ENCODE measurements at places on chromosomes 3 and 15.

DNA sequence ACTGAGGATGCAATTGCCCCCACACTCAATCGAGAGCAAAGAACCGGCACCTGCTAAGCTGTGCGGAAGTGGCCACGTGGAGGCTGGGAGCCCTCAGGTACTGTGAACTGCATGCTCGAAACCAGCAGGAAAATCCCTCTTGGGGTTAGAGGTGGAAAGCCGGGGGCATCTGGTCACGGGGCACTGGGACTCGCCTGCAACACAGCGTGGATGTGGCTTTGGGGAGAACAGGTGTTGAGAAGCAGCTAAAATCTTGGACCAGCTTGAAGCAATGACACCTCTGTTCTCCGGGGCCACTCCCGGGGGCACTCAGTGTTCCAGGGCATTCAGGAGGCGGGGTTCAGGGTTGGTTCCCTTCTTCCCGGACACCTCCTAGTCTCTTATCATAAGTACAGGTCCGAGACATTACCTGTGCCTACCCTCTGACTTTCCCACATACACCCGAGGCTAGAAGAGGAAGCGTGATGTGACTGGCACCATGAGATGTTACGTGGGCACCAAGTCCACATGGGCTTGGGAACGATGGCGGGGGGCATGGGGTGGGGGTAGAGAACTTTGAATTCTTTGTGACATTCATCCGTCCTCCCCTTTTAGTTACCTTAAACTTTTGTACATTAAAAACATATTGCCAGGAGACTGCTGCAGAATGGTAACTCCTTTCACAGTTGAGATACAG, 172.0 kb downstream of the ADAMTS17 start:
- DNase-seq = no peak

- no peak for DNase-seq
Measured at GRCh38 chr15:57949374-57949943, 116.1 kb downstream of the ALDH1A2 start.

GRCh38 chr3:143755978-143756377, 92.3 kb downstream of the SLC9A9 start:
- DNase-seq = no peak

- no peak for DNase-seq
Measured at GRCh38 chr15:74525309-74525708, 15.7 kb upstream of the ARID3B start.

DNA sequence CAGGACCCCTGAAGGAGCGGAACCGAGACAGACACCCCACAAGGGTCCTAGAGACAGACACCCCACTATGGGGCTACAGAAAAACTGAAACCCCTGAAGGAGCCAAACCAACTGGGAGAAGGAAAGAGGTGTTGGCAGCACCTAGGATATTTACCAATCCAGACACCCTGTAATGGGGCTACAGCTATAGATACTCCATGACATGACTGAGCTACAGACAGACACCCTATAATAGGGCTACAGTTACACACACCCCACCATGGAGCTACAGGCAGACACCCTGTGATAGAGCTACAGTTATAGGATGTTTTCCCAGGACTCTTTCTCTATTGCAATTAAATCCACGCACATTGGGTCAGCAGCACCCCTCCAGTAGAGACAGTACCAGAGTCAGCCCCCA, 22.6 kb upstream of the ADGRG7 start:
- DNase-seq = no peak

DNA sequence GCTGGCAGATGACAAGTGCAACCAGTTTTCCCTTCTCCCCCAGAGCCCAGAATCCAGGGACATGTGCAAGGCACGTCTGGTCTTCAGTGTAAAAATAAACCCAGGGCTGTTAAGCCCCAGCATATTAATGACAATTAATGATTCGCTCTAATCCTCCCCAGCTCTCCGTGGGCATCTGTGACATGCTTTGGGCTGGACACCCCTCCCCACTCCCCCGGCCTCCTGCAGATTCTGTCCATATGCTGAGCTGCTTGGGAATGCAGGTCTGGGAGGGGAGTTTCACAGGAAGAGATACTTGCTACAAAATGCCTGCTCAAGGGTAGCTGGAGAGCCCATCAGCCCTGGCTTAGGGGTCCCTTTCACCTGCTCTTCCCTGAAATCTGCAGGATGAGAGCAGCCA, 43.0 kb upstream of the NTRK3 start:
- DNase-seq = no peak

- no peak for DNase-seq
Measured at GRCh38 chr15:58401991-58402649, 29.7 kb upstream of the LIPC start.

DNA sequence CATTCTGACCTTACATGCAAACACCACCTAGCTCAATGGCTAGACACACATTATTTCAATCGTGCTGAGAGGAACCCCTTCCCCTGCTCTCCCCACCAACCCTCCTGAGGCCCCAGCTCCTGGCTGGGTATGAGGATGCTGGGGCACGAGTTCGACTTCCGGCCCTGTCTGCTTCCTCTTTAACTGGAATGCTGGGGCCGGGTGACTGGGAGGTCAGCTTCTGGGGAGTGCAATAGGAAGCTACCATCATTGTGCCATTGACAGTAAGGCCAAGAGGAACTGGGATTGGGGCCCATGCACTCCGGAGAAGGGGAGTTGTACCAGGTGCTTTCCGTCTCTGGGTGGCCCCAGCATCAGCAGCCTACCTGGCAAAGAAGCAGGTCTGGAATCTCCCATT, 15.6 kb upstream of the TLE3 start:
- DNase-seq = no peak

DNA sequence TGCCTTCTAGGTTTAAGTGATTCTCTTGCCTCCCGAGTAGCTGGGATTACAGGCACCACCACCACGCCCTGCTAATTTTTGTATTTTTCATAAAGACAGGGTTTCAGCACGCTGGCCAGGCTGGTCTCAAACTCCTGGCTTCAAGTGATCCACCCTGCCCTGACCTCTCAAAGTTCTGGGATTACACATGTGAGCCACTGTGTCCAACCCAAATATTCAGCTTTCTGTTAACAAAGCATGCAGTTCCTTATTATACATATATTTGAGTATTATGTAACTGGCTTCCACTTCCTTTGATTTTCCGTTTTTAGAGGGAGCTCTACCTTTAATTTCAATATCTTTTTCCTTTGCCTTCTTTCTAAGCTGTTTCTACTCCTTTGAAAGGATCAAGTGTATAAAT, 26.1 kb downstream of the TSC22D2 start:
- no peak for DNase-seq

GRCh38 chr3:58452176-58452575, 18.5 kb upstream of the PDHB start:
- DNase-seq = no peak

- DNase-seq = no peak
Measured at GRCh38 chr3:167305340-167305890, 74.7 kb downstream of the ZBBX start.

GRCh38 chr15:70493376-70493775, 270.0 kb downstream of the UACA start:
- no peak for DNase-seq

DNA sequence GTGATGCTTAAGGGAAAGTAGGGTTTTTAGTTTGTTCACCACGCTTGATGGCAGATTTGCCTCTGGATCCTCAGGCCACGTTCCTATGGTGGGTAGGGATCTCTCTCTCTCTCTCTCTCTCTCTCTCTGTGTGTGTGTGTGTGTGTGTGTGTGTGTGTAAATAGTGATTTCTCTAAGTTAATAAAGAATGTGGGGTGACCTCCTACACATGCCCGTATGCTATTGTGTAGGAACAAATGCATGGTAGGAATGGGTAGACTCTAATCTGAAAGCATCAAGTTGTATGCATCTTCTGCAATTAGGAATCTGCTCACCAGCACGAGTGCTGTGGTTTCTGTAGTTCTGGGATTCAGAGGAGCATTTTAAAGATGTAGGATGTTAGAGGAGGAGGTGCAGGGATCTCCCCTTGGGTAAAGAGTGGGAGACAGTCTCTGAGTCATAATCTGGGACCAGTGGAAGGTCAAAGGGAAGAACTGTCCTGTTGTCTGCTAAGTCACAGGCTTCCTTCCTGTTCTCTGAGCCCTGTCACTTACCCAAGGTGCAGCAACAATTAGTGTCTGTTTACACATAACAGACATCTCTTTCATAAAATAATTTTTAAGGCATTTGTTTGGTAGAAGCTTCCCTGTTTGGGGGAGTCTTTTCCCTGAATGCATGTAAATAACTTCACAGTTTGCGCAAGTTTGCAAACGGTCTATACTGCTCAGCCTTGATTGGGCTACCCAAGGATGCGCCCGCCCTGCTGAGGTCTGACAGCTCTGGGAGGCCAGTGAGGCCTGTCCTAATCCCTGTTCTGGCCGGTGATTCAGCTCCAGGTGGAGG, 139.8 kb downstream of the IGF1R start:
- DNase-seq = no peak

- no peak for DNase-seq
Measured at GRCh38 chr3:69823743-69824142, 84.5 kb downstream of the MITF start.

DNA sequence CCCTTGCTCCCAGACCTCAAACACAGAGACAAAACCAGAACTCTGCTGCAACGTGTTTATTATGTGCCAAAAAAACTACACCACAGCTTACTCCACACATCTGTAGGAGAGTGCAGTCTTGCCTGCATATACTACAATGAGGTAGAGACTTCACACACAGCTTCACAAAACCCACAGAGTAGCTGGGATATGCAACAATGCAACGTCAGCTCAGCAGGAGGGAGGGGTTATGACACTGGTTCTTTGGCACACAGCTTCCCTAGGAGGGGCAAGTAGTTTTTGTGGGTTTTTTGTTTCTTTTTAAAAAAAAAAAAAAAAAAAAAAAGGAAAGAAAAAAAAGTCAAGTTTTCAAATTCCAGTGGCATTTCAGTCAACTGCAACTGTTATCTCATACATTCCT, 2.9 kb upstream of the RPS17 start:
- DNase-seq = no peak
